PC-3 (cell line): ENCODE measurements at places on chromosomes 11 and 22. TPM values are rescaled to one million over a fixed set of nuclear protein-coding genes. Genes with fewer than 3 reads are reported as not detected.

SCGB1D2 gene
- total RNA-seq: not detected in 2 replicates

LRP4 gene
- total RNA-seq: 0.87 and 3.1 TPM in 2 replicates

MRE11 gene
- 19.0 and 20.1 TPM in 2 replicates for total RNA-seq

IGLL1 gene
- not detected in 2 replicates for total RNA-seq

AP5B1 gene
- total RNA-seq: 24.2 and 31.4 TPM in 2 replicates

OR4D5 gene
- not detected in 2 replicates for total RNA-seq

MRPL11 gene
- total RNA-seq: 214 and 321 TPM in 2 replicates

KCNK7 gene
- 0.58 and 0.69 TPM in 2 replicates for total RNA-seq

NPTXR gene
- 2.8 and 3.5 TPM in 2 replicates for total RNA-seq

TRIM51 gene
- total RNA-seq: not detected in 2 replicates

TRPC6 gene
- not detected in 2 replicates for total RNA-seq

- peak; percentile 45 for DNase-seq
Measured at GRCh38 chr22:29113319-29113718, 40.5 kb downstream of the KREMEN1 start.

- DNase-seq: no peak
Measured at GRCh38 chr11:123783536-123783935, 22.6 kb downstream of the OR6M1 start.

DNA sequence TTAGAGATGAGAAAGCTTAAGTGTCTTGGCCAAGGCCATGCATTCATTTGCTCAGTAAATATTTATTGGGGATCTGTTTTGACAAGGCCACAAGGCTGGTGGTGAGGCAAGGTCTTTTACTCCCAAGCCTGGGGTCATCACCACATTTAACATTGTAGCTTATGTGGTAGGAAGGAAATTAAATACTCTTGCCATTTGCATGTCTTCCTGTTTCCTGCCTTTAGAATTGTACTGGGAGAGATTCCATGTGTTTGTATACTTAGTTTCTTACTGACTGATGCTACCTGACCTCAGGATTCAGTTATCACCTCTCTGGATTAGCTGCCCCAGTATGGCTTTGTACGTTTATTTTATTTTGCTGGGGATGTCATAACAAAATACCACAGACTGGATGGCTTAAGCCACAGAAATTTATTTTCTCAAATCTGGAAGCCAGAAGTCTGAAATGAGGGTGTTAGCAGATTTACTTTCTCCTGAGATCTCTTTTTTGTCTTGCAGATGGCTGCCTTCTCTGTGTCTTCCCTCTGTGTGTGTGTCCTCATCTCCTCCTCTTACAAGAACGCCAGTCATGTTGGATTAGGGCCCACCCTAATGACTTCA, 44.8 kb downstream of the SPECC1L start:
- no peak for DNase-seq

DNA sequence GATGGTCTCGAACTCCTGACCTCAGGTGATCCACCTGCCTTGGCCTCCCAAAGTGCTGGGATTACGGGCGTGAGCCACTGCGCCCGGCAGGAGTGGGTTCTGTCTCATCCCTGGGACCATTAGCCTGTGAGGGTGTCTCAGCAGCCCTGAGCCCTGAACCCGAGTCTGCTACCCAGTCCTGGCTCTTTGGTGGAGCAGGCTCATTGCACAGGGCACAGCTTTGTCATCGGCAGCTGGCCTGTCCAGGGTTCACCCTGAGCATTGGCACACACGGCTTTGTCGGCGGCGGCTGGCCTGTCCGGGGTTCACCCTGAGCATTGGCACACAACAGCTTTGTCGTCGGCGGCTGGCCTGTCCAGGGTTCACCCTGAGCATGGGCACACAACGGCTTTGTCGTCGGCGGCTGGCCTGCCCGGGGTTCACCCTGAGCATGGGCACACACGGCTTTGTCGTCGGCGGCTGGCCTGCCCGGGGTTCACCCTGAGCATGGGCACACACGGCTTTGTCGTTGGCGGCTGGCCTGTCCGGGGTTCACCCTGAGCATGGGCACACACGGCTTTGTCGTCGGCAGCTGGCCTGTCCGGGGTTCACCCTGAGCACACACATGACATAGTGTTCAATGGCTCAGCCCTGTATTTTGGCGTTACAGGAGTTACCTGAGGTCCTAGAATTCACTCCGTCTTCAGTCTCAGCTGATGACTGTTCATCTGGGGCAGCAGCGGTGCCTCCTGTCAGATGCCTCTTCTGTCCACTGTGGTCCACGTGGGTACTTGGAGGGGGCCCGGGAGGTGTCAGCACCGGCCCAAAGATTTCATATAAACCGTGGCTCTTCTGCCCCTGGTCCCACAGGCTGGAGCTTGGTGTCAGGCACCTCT, 1082.5 kb downstream of the BRD1 start:
- no peak for DNase-seq

DNA sequence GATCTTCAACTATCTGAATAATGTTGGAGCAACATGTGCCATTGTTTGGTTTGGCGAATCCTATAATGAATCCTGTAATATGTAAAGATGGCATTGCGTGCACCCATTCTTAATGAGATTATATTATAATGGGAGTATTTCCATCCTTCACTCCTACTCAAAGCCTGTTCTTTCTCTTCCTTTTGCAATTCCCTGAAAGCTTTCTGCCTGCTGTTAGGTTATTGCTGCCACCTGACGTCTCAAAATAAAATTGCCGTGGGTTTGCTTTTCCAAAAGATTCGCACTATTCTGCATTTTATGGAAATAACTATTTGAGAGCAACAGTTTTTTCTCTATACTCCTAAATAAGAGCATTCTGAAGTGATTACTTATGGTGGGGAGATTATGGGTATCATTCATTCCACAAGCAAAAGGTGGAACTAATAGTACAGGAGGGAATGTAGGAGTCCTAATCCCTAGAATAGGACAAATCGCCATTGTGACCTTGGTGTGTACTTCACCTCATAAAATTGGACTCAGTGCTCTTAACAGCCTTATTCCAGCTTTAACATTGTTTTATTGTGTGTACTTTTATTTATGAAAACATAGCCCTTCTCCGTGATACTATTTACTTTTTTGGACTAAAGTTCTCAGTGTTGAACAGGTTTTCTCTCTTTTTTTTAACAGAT, 69.6 kb upstream of the ALKBH3 start:
- DNase-seq: peak; percentile 34

DNA sequence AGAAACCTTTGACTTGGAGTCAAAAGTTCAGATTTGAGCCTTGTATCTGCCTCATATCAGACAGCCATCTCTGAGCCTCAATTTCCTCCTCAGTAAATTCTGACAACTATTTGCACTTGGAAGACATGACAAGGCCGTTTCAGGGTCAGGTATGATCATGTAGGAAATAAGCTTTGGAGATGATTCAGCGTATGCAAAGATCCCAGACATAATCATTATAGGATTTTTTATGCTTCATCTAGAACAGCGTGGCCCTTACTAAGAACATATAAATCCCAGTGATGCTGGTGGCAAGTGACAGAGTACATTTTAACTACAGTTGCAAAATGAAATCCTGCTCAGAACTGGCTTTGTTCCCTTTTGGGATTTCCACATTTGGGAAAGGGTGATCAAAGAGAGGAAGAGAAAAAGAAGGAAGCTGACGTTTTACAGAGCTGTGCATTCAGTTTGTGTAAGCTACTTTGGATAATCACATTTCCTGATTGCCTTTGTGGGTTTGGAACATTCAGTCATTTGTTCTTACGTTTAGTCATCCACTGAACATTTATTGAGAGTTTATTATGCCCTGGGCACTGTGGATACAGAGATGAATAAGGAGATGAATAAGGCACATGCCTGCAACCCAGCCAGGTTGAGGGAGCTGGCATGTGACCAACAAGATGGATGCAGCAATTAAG, 81.9 kb upstream of the HEPHL1 start:
- DNase-seq: peak; percentile 98

GRCh38 chr11:44033411-44033850, 14.3 kb upstream of the ACCSL start:
- no peak for DNase-seq

DNA sequence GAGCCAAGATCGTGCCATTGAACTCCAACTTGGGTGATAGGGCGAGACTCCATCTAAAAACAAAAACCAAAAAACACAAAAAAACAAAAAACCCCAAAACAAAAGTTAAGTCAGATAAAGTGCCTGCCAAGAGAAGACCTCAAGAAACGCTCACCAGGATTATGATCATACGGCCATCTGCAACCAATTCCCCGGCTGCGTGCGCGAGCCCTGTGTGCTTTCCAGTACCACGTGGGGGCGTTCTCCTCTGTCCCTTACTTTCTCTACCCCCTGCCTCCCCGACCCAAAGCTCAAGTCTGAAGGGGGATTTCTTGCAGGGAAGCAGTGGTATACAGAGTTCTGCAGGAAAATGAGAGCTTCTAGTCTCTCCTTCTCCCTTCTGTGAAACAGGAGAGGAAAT, 10.5 kb upstream of the RPS19BP1 start:
- DNase-seq: peak; percentile 19

DNA sequence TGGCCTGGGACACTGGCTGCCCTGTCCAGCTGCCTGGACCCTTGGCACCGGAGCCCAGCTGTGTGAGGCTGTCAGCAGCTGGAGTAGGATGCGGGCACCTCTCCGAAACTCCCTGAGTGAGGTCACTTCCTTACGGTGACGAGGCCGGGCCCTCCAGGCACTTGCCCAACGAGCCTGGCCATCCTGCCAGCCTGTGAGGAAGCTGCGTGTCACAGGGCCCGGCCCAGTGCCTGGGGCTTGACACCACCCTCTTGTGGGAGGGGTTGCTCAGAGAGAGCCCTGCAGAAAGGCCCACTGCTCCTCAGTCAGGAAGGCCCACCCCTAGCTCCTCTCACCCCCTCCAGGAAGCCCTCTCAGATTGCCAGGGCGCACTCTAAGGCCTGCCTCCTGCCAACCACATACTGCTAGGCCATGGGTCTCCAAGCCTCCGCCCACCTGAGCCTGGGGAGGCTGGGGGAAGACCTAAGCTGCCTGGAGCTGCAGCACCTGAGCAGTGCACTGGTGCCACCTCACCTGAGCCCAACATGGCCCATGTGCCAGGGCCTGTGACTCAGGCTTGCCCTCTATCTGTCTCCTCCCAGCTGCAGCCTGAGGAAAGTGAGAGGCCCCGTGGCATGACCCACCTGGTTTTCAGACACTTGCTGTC, 4.3 kb upstream of the PHLDA2 start:
- DNase-seq: peak; percentile 96

GRCh38 chr11:67644472-67645418, 5.2 kb upstream of the TBX10 start:
- DNase-seq: no peak

DNA sequence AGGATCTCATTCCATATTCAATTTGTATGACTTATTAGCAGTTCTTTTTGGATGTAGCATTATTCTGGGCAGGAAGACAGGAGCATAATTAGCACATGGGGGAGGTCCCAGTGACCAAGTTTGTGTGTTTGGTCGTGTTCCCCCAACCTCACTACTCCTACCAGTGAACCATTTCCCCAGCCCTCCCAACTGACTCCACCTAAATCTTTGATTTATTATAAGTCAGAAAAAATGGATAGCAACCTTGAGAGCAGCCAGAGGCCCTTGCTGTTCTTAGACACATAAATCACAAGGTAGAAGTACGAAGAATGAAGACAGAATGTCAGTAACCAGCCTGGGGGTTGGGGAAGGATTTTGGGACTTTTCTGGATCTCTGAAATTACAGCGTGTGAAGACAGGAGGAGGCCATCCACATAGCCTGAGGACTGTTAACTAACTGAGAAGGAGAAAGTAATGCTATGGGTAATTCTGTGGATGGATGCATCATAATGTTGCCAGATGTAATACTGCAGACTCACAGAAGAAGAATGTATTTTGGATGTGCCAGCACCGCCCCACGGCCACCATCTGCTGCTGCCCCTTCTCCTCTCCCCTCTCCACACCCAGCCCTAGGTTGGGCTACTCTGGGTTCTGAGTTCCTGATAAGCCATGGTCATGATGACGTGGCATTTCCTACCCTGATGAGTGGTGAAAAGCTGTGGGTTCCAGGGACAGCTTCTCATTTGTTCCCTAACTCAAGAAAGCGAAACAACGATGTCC, 124.3 kb upstream of the TTC12 start:
- DNase-seq: peak; percentile 66

DNA sequence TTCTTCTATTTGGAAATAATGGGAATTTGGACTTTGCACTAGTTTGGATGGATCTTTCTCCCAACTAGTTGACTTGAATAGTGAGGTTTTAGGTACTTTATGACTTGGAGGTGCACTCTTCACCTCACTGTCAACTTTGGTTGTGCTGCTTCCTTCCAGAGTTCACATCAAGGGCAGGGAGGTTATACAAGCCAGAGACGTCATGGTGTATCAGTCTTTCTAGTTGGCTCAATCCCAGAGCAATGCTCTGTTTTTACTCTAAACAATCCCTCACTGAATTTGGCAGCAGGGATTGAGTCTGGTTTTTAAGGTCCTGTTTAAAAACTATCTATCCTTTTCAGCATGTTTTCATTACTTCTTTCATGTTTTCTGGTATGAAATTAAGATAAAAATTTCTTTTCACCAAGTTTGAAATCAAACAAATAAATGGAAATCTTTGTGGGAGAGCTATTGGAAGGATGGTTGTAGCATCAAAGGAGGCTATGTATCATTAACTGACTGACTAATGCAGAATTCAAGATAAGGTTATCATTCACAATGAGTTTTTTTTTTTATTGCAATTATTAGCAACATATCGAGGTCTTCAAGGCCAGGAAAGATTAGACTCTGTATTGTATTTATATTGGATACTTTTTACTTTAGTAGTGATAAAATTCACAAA, 28.0 kb upstream of the ZBED5 start:
- no peak for DNase-seq

- DNase-seq: no peak
Measured at GRCh38 chr11:119375337-119376196, 5.9 kb downstream of the USP2 start.

GRCh38 chr11:94558468-94558867, 8.7 kb upstream of the PIWIL4 start:
- no peak for DNase-seq

DNA sequence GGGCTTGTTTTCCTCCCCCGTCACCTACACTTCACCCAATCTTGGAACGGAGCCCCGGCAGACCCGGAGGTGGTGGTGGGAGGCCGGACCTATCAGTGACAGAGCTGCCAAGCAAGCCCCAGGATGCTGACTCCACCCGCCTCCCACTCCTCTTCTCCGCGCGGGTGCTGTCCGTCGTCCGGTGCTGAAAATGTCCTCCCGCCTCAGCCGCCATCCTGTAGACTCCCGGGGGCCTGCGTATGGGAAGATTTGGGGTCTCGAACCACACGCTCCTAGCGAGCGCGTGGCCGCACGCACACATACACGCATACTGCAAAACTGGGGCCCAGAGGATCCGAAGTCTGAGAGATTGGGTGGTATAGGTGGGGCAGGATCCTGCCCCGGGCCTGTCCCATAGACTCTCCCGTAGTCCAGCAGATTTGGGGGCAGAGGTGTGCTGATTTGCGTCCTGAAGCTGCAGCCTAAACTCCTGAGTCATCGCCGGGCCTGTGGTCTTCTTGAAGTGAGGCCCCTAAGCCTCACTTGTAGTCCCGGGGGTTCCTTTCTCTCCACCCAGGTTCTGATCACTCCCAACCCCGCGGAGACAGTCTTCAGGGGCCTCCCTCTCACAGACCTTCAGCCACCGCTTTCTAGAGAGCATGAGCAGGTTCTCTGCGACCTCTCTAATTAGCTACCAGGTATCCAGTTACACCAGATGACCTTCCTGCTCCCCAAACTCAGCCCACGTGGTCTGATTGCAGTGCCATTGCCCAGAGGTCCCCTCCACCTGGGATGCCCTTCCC, 796 bp upstream of the YIF1A start:
- DNase-seq: peak; percentile 22
